ENCODE measurements at places on chromosomes 6 and 20. TPM values are rescaled to one million over a fixed set of nuclear protein-coding genes. Genes with fewer than 3 reads are reported as not detected.
A peak's percentile ranks its signal among the peaks of the same experiment; 100 is the strongest.

Gene DEFB112
- total RNA-seq = not detected

Gene ZBTB46
- total RNA-seq = not detected

Gene IYD
- total RNA-seq = not detected

Gene OR2B3
- not detected for total RNA-seq

Gene ZSCAN23
- 3.3 TPM for total RNA-seq

Gene GLP1R
- total RNA-seq = not detected

Gene PDCD2
- 80.0 TPM for total RNA-seq

Gene MRAP2
- total RNA-seq = not detected

Gene QRSL1
- total RNA-seq = 12.9 TPM

Gene PTK7
- total RNA-seq = 0.51 TPM

Gene RWDD1
- 33.2 TPM for total RNA-seq

Gene HLA-DRA
- 103 TPM for total RNA-seq

Gene ZNF334
- total RNA-seq = 1.7 TPM

Gene PCSK2
- total RNA-seq = not detected

Gene SOBP
- not detected for total RNA-seq

Gene MROH8
- 1.2 TPM for total RNA-seq

DNA sequence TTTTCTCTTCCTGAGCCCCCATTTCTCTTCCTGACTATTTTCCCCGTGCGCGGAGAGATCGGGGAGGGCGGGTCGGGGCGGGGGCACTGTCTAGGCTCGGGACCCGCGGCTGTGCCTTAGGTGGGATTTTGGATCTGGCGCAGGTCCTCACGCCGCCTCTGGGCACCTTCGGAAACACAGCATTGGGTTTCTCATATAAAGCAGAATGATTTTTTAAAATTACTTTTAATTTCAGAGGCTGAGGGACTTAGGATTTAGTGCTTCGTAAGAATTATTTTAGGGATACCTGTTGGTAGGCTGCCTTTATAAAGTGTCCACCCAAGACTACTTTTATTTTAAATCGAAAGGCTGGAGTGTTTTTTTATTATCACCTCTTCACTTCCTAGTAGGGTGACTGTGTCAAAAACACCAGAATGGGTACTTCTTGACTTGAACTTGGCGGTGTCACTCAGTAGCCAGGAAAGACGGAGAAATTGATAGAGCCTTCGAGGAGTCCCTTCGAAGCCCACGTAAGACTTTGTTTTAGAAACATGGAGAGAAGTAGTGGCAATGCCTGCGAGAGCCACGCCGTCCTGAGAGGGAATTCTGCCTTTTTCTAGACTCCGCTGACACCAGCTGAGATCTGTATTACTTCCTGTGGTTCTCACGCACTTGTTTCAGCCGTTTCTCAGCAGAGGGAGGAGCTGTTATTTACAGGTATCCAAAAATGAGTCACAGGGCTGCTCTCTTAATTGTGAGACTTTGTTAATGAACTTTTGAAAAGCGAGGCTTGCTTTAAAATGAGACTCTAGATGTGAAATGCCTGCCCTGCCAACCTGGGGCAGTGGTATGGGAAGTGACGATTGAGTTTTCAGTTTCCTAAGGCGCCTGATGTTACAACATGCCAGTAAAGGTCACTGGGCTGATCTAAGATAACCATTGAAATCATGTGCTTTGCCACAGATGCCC lies 667 bp downstream of the STX11 start:
- H3K4me3 ChIP-seq = peak overlapping the region; percentile 69
- H3K27me3 ChIP-seq = no peaks in the 10 kb centered on the region
- peak overlapping the region; percentile 62 for H3K27ac ChIP-seq

GRCh38 chr6:134123666-134124208 lies 71.3 kb upstream of the SLC2A12 start:
- no peaks in the 10 kb centered on the region for H3K36me3 ChIP-seq
- H3K27me3 ChIP-seq = no peaks in the 10 kb centered on the region
- no peaks in the 10 kb centered on the region for H3K4me1 ChIP-seq
- DNase-seq = peak; percentile 7
- no peak overlapping the region for H3K27ac ChIP-seq

- no peaks in the 10 kb centered on the region for H3K36me3 ChIP-seq
- H3K4me1 ChIP-seq = no peaks in the 10 kb centered on the region
- H3K27ac ChIP-seq = no peak overlapping the region
- no peak for DNase-seq
- H3K27me3 ChIP-seq = no peaks in the 10 kb centered on the region
- no peak overlapping the region for H3K4me3 ChIP-seq
Measured at GRCh38 chr6:14945461-14946185, 300.2 kb upstream of the JARID2 start.

DNA sequence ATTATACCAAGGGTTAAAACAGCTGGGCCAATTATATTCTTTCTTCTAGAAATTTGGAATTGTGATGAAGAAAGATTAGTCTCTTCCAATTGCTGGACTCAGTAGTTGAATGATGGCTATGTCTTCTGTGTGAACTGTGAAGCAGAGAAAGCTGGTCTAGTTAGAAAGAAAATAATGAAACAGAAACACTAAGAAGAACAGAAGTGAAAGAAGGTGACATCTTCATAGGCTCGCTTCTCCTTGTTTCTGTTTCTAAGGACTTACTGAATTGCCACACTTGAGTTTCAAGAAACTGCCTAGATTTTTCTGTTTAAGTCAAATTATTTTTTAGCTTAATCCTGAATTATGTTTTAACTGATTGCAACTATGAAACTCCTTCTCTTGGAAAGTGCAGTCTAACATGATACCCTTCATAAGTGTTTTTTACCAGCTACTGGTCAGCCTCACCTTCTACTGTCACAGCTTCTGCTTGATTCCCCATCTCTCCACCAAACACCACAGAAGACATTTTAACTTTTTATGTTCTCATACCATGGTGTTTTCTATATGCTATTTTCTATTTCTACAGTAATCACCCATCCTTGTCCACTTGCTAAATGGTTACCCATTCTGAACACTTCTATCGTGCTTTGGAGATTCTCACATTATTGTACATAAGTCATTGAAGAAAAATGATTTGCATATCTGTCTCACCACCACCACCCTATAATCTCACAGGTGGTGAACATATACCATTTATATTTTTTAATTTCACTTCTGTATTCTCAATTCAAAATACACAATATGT lies 268.8 kb downstream of the GRIK2 start:
- no peak overlapping the region for H3K27ac ChIP-seq
- H3K27me3 ChIP-seq = no peaks in the 10 kb centered on the region
- no peaks in the 10 kb centered on the region for H3K36me3 ChIP-seq
- no peaks in the 10 kb centered on the region for H3K4me1 ChIP-seq
- H3K4me3 ChIP-seq = no peak overlapping the region

DNA sequence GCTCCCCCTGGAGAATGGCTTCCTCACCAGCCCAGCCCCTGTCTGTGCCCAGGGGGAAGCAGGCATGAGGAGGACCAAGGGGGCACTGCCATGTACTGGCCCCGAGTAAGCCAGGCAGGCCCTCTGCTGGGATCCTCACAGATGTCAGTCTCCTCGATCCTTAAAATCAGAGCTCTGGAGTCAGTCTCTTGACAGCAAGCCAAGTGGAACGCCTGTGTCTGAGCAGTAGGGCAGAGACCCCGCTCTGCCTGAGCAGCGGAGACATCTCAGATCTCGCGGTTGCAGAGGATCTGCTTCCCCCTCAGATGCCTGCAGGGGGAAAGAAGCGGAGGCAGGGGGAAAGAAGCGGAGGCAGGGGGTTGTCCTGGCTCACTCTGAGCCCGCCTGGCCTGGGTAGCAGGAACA lies 92.6 kb downstream of the SNX5 start:
- H3K4me1 ChIP-seq = no peaks in the 10 kb centered on the region
- H3K4me3 ChIP-seq = no peak overlapping the region
- H3K36me3 ChIP-seq = no peaks in the 10 kb centered on the region
- H3K27me3 ChIP-seq = no peaks in the 10 kb centered on the region
- DNase-seq = no peak

DNA sequence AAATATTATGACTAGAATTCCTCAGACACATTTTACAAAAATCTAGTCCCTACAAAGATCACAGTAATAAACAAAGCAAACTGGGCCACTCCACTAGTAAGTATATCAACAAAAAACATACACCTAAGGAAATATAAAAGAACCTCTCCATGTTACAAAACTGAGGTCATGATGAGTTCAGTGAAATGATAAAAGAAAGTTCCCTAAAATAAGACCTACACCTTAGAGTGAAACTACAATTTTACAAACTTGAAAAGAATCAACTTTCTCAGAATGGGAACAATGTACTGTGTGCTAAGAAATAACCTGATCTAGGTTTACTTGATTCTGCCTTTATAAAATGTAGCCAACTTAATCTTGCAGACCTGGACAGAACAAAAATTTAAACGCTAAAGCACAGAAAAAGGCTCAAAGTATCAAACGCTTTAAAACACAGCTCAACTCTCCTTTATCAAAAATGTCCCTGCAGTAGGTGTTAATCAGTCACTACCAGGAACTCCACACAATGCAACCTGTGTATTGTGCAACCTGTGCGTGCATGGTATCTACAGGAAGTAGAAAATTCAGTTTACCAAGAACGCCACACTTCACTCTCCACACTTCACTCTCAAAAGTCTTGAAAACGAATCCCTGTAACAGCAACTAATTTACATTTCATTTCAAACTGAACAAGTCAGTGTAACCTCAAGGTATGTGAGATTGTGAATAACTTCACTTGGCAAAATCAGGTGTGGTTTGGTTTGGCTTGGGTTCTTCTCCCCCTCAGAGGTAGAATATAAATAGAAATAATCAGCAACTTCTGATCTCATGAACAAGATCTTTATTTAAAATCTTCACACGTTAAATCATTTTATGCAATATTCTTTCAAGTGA lies 1.8 kb downstream of the RALGAPA2 start:
- H3K36me3 ChIP-seq = no peaks in the 10 kb centered on the region
- peak overlapping the region; percentile 97 for H3K4me3 ChIP-seq
- no peaks in the 10 kb centered on the region for H3K27me3 ChIP-seq
- H3K27ac ChIP-seq = peak overlapping the region; percentile 91

GRCh38 chr20:48310305-48310704 lies 517.5 kb downstream of the PREX1 start:
- no peak for DNase-seq
- H3K27ac ChIP-seq = no peak overlapping the region

DNA sequence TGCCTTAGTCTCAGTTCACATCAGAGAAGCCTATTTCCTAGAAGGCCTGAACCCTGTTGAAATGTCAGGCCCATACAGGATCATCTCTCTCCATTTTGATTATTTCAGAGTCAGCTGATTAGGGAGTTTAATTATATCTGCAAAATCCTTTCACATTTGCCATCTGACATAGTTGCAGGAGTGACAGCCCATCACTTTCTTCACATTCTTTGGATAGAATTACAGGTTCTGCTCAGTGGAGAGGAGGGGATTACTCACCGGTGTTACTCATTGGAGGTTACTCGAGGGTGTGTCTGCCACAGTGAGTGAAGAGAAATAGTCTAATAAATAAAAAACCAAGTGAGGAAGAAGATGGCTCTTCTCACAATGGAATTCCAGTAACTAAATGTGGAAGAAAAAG lies 216.8 kb downstream of the TMEM242 start:
- no peaks in the 10 kb centered on the region for H3K27me3 ChIP-seq
- H3K27ac ChIP-seq = no peak overlapping the region
- H3K4me3 ChIP-seq = no peak overlapping the region
- no peaks in the 10 kb centered on the region for H3K36me3 ChIP-seq
- no peak for DNase-seq

GRCh38 chr6:22003287-22003686 lies 293.5 kb downstream of the PRL start:
- DNase-seq = no peak
- no peaks in the 10 kb centered on the region for H3K4me1 ChIP-seq
- no peaks in the 10 kb centered on the region for H3K36me3 ChIP-seq
- H3K27ac ChIP-seq = no peak overlapping the region

- no peak for DNase-seq
- H3K4me1 ChIP-seq = no peaks in the 10 kb centered on the region
- peaks cover 3% of the 10 kb centered on the region for H3K27me3 ChIP-seq
- H3K27ac ChIP-seq = no peak overlapping the region
Measured at GRCh38 chr6:101398716-101399615, 5.5 kb downstream of the GRIK2 start.

GRCh38 chr6:47256361-47256760 lies 53.3 kb downstream of the TNFRSF21 start:
- no peaks in the 10 kb centered on the region for H3K27me3 ChIP-seq
- H3K36me3 ChIP-seq = no peaks in the 10 kb centered on the region
- no peaks in the 10 kb centered on the region for H3K4me1 ChIP-seq
- no peak overlapping the region for H3K27ac ChIP-seq
- no peak overlapping the region for H3K4me3 ChIP-seq

- H3K36me3 ChIP-seq = no peaks in the 10 kb centered on the region
- no peak for DNase-seq
- H3K27ac ChIP-seq = no peak overlapping the region
- no peaks in the 10 kb centered on the region for H3K27me3 ChIP-seq
Measured at GRCh38 chr6:151263967-151264366, 24.2 kb downstream of the AKAP12 start.

- H3K36me3 ChIP-seq = no peaks in the 10 kb centered on the region
- no peak for DNase-seq
- no peaks in the 10 kb centered on the region for H3K4me1 ChIP-seq
- no peak overlapping the region for H3K27ac ChIP-seq
- H3K4me3 ChIP-seq = no peak overlapping the region
Measured at GRCh38 chr6:168605964-168606363, 165.0 kb downstream of the SMOC2 start.

DNA sequence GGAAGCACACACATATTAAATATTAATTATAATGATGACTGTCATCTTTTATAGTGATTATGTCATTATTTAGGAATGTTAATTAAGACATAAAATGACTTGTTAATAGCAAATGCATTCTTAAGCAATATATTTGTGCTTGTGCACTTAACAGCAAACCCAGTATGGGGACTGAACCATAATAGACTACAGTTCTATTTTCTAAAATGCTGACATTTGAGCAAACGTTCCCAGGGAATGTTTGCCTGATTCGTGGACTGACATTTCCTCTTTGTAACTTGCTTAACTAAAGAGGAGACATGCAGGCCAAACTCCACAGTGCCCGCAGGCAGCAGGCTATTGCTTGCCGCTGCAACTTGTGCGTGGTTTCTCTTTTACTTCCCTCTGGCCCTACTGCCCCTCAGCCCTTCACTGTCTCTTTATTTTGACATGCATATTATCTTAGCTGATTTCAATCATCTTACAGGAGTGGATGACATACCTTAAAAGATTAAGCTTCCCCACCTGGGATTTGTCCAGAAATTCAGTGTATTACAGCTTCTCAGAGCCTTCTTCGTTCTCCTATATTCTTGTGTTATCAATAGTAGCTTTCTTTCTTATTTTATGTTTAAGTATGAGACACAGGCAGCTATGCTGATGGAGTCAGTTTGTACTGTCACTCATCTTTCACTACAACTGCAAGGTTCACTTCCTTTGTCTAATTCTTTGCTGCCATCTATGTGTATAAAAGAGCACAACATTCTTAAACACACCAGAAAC lies 141.5 kb downstream of the GMDS start:
- H3K36me3 ChIP-seq = peaks cover 3% of the 10 kb centered on the region
- H3K27me3 ChIP-seq = no peaks in the 10 kb centered on the region
- H3K27ac ChIP-seq = no peak overlapping the region
- H3K4me3 ChIP-seq = no peak overlapping the region
- DNase-seq = peak; percentile 45

Data from naive thymus-derived CD4-positive, alpha-beta T cell (primary cell).